Suppressor macrophage treated with lipopolysaccharide for 1 hour (primary cell): ENCODE measurements at places on chromosomes 6 and 20.

DNA sequence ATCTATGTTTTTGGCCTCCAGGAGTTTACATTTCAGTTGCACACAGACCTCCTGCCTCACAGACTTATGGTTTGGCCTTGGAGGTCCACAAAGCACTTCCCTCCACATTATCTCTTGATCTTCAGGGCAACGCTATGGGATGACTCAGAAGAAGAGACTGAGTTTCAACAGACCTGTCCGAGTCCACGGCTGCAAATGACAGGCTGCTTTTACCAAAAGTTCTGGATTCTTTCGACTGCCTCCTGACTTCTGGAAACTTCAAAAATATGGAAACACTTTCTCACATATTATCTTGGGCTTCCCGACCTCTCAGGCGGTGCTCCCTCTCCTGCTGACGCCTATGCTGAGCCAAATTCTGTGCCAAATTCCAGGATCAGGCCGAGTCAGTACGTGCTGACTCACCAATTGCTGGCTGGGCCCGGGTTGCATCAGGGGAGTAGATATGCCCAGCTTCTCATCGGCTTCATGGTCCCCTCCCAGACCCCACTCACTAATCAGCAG, 190.2 kb downstream of the BMP7 start:
- DNase-seq: no peak

- DNase-seq: no peak
Measured at GRCh38 chr6:143542888-143543287, 31.4 kb upstream of the FUCA2 start.

DNA sequence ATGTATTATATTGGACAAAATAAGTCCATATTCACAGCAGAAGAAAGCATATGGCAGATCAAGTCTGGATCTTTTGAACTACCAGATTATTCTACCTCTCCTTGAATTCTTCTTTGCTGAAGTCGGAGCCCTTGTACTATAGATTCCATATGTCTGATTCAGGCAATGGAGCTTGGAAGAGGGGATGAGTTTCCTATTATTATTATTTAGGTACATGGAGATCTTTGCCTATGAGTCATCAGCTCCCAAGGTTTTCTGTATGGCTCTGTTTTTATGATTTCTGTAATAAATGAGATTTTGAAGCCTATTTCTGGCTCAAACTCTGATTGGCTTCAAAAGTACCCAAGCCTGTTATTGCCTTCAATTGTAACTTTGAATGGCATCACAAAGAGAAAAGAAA, 72.0 kb downstream of the OPRM1 start:
- DNase-seq: no peak

- DNase-seq: no peak
Measured at GRCh38 chr20:36331209-36331608, 25.1 kb downstream of the DLGAP4 start.

DNA sequence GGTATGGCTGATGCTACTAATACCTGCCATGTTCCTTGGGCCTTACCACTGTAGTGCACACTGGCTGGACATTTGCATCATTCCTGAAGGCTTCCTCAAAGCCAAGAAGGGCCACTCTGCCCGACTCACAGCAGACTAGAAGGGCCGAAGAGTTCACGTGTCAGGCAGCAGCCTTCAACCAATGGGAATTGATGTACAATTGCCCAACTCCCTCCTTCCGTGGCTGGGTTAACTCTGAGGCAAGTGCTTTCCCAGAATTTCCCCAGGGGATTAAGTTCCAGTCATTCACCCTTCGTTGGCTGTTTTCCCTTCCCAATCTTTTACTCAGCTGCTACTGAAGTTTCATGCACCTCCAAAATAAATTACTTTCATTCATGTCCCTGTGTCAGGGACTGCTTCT, 29.8 kb downstream of the PSMB9 start:
- peak; percentile 89 for DNase-seq

- no peak for DNase-seq
Measured at GRCh38 chr6:19845266-19846041, 8.3 kb downstream of the ID4 start.

DNA sequence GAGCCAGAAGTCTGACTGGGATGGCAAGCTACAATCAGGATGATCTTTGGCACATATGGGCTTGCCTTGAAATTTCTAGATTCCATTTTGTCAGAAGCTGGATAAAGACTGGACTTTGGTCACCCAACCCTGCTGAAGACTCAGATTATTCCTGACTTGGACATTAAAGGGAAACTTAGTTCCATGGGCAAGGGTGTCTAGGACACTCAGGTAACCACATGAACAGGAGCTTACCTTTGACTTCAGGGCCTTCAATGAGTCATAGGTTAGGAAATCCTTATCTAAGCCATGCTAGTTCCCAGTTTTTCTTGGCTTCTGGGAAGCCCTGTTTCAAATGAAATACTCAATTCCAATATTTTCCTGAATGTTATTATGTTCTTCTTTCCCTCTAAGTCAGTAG, 28.5 kb upstream of the IFNGR1 start:
- no peak for DNase-seq

DNA sequence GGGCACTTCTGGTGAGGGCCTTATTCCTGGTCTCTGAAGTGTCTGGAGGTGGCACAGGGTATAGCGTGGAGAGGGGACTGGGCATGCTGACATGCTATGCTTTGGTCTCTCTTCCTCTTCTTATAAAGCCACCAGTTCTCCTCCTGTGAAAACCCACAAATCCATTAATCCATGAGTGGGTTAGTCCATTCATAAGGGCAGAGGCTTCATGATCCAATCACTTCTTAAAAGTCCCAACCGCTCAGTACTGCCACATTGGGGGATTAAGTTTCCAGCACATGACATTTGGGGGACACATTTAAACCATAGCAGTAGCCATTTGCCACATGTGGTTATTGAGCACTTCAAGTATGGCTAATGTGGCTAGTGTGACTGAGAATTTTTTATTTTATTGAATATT, 3.8 kb upstream of the TRIB3 start:
- DNase-seq: no peak

GRCh38 chr20:32574296-32575226, 10.6 kb downstream of the NOL4L start:
- DNase-seq: peak; percentile 90

GRCh38 chr6:14704383-14705271, 541.2 kb upstream of the JARID2 start:
- DNase-seq: peak; percentile 30

GRCh38 chr6:163348789-163349680, 65.5 kb upstream of the QKI start:
- no peak for DNase-seq

DNA sequence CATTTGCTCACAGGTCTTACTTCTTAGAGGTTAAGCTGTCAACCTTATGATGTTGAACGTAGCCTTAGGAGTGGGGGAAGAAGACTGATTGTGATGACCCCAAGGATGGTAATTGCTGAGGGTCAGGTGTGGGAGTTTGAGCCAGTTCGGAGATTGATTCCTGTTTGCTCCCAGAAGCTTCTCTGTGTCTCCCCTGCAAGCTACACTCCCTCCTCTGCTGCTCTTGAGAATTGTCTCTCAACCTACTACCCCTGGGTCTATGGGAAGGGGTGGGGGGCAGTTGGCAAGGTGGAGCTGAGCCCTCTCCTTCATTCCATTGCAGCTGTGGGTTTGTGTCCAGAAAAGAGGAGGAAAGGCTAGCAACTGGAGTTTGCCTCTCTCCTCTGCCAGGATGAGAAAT, 113.8 kb downstream of the PLEKHG1 start:
- no peak for DNase-seq

DNA sequence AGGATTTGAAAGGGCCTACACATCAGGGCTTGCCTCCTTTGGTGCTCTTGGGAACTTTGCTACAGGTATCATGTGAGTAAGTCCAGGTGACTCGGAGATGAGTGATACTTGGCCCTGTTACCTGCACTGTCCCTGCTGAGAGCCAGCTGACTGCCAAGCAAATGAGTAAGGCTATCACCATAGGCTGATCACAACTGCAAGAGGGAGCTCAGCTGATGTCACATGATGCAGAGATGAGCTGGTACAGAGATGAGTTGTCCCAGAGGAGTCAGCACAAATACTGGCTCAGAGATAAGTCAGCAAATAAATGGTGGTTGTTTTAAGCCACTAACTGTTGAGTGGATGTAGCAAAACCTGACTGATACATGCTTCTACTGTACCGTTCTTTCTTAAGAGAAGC, 41.4 kb downstream of the LAMP5 start:
- peak; percentile 26 for DNase-seq
